ENCODE measurements at places on chromosomes 1 and 21.

GRCh38 chr1:16450863-16451481, 10.4 kb downstream of the NECAP2 start:
- no peak for DNase-seq

- no peak for DNase-seq
Measured at GRCh38 chr1:25694167-25695007, 77.8 kb downstream of the MAN1C1 start.

GRCh38 chr21:29384683-29385359, 86.1 kb downstream of the BACH1 start:
- no peak for DNase-seq

GRCh38 chr1:32247452-32247851, 430 bp downstream of the FAM167B start:
- DNase-seq = no peak

- DNase-seq = no peak
Measured at GRCh38 chr1:161771161-161771560, 5.0 kb downstream of the ATF6 start.

DNA sequence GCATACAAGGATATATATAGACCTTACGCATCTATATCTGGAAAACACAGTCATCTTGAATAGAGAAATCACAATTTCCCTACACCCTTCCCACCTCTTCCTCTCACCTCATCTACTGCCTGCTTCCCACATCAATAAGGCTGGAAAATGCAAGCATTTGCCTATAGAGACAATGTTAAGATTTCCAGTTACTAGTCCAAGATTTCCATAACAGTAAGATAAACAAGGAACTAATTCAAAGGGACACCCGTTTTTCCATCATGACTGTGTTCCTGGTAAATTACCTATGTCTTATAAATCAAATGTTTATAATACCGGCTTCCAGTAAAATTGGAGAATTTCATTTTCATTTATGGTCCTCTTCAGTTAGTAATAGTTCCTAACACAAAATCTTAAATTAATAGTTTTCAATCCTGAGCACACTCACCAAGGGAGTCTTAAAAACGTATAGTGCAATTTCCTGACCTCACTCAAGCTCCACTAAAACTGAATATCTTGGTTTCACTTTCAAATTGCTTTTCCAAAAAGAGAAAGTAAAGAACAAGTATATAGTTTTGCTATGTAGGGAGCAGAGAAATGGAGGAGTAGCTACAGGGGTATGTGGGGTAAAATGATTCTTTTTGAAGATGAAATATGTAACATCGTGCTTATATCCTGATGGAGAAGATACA, 398.7 kb downstream of the PLPP3 start:
- no peak for DNase-seq

GRCh38 chr1:37559080-37559479, 2.3 kb downstream of the DNALI1 start:
- no peak for DNase-seq

- DNase-seq = no peak
Measured at GRCh38 chr1:78254517-78254916, 208.8 kb downstream of the GIPC2 start.

GRCh38 chr1:57222801-57223200, 201.1 kb downstream of the DAB1 start:
- no peak for DNase-seq

DNA sequence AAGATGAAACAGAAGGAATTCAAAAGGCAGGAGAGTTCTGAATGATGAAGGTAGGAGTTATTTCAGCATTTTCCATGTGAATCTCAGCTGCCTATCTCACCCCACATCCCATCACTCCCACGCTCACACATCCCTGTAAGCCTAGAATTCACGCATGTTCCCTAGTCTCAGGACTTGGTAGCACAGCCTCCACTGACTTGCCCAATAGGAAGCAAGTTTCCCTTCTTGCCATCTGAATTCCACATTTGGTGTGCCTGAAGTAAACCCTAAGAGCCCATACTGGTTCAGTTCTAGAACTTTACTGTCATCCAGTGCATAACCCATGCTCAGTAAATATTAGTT, 56.6 kb downstream of the STYXL2 start:
- DNase-seq = no peak

DNA sequence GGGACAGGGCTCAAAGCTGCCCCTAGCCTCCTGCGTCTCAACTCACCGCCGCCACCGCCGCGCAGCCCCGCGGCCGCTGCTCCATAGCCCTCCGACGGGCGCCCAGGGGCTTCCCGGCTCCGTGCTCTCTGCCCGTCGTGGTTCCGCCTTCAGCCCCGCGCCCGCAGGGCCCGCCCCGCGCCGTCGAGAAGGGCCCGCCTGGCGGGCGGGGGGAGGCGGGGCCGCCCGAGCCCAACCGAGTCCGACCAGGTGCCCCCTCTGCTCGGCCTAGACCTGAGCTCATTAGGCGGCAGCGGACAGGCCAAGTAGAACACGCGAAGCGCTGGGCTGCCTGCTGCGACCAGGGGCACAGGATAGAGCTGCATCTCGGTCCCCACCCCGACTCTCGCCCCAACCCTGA, at the start of gene TNFRSF25:
Gene TNFRSF25, minus strand, starts transcription at position 151 of the 400 bp plus-strand sequence. Its CDS starts 66 bp downstream, at position 85.
- peak; percentile 54 for DNase-seq

DNA sequence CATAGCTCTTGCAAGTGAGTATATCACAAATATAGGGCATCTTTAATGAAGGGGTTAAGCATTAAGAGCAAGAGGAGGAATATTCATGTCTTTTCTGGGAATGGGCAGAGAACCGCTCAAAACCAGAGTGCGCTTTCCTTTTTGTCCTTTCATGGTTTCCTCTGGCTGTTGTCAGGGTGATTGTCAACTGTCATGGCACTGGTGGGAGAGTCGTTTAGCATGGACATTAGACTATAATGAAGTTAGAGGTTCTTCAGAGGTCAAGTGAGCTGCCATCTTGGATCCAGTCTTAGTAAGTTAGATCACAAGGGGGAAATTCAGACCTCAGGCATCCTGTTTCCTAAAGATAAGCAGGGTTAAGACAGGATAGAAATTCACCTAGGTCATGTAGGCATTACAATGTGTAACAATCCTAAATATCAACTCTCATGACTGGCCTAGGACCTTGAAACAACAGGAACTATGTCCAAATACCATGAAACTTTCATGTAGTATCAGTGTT, 12.1 kb upstream of the COA6 start:
- DNase-seq = no peak

- DNase-seq = no peak
Measured at GRCh38 chr1:4794020-4794780, 139.8 kb downstream of the AJAP1 start.

Measured in activated T-cell treated with anti-CD3 and anti-CD28 coated beads for 24 hours (primary cell).